T-helper 2 cell (primary cell): ENCODE measurements at places on chromosomes 2 and 18.

DNA sequence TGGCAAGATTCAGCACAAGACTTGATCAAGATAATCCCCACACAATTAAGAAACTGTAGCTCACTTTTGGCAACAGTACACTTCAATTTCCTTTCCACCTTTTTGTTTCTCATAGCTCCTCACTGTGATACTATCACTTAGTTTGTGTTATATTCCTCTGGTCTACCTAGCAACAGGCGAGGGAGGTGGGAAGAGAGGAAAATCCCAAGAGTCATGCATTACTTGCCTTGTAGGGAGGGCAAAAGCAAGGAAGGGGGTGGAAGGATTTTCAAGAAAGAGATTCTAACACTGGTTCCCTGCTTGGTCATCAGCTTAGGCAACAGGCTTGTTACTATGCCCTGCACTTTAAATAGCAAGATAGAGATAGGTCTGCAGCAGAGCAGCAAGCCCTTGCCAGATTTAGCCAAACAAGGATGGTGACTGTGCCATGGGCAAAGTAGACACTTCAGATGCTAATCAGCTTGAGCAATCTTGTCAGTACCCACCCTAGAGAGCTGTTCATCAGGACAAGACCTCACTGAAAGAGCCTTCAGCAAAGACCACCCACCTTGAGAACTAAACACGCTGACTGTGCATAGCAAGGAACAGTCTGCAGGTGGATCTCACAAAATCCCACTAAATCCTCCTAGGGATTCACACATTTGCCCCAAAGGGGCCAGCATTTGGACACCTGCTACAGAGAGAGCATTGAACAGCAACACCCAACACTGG, 134.6 kb downstream of the MBD2 start:
- peak; percentile 37 for DNase-seq

- DNase-seq: no peak
These were observed 302.3 kb upstream of the UBE2E3 start for GRCh38 chr2:180677930-180678624.

GRCh38 chr2:58631986-58632385, 390.9 kb upstream of the FANCL start:
- DNase-seq: no peak

GRCh38 chr18:64091526-64091925, 57.4 kb downstream of the LINC00305 start:
- DNase-seq: no peak

DNA sequence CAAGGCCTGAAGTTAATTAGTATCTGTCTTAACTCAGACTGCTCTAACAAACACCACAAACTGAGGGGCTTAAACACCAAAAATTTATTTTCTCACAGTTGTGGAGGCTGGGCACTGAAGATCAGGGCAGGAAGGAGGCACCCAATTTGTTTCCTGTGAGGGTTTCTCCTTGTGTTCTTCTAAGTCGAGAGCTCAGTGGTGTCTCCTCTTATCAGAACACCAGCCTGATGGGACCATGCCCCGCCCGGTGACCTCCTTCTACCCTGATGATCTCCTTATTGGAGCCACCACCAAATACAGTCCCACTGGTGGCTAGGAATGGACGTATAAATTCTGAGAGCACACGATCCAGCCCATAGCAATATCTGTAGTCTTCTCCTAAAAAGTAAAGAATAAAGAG, 20.5 kb downstream of the TMEM18 start:
- DNase-seq: no peak

GRCh38 chr2:191069606-191070005, 55.6 kb upstream of the STAT1 start:
- no peak for DNase-seq

GRCh38 chr18:45050712-45051601, 370.3 kb downstream of the SETBP1 start:
- DNase-seq: no peak

- DNase-seq: no peak
These were observed 215.4 kb downstream of the CMPK2 start for GRCh38 chr2:6650311-6650710.

GRCh38 chr2:191556463-191556862, 121.5 kb upstream of the NABP1 start:
- no peak for DNase-seq

DNA sequence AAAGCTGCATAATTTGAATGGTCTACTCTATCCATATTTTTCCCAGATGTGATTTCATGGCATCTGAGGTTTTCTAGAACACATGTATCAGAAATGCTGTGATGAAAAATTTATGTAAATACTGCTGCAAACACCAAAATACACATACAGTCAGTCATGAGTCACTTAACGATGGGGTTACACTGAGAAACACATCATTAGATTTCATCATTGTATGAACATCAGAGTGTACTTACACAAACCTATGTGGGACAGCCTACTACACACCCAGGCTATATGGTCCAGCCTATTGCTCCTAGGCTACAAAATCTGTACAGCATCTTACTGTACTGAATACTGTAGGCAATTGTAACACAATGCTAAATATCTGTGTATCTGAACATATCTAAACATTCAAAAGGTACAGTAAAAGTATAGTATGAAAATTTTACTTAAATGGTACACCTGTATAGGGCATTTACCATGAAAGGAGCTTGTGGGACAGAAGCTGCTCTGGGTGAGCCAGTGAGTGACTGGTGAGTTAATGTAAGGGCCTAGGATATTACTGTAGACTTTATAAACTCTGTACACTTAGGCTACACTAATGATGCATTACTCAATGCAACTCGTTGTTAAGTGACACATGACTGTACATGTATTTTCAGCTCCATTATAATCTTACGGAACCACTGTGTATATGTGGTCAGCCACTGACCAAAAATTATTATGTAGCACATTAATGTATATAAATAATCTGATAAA, 33.5 kb downstream of the PNO1 start:
- DNase-seq: peak; percentile 20

GRCh38 chr18:27713037-27713737, 463.7 kb downstream of the CDH2 start:
- DNase-seq: no peak

GRCh38 chr2:196915507-196916189, 10.9 kb downstream of the PGAP1 start:
- DNase-seq: no peak

GRCh38 chr2:102724553-102724952, 37.3 kb upstream of the TMEM182 start:
- no peak for DNase-seq

DNA sequence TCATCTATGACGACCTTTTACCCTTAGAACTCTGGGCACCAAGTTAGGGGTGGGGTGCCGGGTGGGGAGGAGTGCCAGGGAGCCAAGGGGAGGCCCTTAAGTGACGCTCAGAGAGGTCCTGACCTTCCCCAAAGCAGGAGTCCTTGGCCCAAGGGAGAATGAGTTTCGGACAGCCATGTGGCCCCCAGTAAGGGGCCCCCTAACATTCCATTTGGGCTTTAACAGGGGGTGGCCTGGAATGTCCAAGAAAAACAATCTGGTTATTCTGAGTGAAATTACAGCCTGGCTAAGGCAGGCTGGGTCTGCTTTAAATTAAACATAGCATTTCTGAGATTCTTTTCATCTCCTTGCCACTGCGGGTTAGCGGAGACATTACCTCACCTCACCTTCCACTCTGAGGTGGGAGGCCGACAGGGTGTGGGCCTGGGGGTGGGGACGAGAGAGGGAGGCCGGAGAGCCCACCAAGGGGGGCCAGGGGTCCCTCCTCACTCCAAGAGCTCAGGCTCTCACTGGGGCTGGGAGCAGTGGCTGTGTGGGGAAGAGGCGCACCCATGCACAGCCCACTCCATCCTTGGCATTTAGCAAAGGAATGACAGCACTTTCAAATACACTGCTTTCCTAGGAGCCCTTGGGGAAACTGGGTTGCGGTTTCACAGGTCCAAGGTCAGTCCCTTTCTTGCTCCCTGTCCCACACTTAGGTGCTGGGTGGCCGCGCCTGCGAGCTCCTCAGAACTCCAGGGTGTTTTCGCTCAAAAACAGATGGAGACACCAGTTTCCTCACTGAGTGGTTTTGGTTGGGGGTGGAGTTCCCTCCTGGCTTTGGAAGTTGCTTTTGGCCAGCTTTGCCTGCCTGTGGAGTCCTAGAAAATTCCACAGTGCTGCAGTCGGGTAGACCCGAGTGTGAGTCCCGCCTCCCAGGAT, 107.4 kb downstream of the POLR1A start:
- no peak for DNase-seq

DNA sequence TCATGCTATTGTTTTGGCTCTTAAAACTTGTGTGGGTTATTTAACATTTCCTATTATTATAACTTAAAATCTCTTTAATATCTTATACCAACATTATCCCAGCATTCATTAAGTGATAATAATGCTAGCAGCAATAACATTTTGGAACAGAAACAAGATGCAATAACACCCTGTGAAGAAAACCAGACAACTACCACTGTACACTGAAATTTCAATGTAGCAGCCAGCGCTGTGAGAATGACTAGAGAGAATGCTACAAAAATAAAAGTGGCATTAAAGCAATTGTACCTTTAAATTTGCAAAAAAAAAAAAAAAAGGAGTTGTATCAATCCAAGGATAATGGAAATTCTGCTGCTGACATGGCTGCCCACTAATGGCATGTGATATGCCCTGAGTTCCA, 269.9 kb downstream of the TTC32 start:
- no peak for DNase-seq

GRCh38 chr18:63258749-63259566, 60.6 kb downstream of the BCL2 start:
- DNase-seq: no peak

GRCh38 chr18:76055578-76055977, 439.5 kb downstream of the ZNF516 start:
- no peak for DNase-seq

DNA sequence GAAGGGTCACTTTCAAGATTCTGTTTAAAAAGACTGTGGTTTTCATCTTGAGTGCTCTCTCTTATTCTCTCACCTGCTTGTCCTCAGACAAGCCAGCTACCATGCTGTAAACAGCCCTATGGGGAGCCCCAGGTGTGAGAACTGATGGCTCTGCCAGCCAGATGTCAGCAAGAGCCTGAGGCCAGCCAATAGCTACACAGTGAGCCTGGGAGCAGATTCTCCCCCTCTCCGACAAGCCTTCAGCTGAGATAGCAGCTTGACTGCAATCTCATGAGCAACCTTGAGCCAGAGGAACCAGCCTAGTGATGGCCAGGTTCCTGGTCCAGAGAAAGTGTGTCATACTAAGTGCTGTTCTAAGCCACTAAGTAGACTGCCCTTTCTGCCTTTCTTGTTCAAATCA, 272.1 kb downstream of the NAPG start:
- no peak for DNase-seq

GRCh38 chr18:75854808-75855207, 427.3 kb upstream of the SMIM21 start:
- DNase-seq: no peak

DNA sequence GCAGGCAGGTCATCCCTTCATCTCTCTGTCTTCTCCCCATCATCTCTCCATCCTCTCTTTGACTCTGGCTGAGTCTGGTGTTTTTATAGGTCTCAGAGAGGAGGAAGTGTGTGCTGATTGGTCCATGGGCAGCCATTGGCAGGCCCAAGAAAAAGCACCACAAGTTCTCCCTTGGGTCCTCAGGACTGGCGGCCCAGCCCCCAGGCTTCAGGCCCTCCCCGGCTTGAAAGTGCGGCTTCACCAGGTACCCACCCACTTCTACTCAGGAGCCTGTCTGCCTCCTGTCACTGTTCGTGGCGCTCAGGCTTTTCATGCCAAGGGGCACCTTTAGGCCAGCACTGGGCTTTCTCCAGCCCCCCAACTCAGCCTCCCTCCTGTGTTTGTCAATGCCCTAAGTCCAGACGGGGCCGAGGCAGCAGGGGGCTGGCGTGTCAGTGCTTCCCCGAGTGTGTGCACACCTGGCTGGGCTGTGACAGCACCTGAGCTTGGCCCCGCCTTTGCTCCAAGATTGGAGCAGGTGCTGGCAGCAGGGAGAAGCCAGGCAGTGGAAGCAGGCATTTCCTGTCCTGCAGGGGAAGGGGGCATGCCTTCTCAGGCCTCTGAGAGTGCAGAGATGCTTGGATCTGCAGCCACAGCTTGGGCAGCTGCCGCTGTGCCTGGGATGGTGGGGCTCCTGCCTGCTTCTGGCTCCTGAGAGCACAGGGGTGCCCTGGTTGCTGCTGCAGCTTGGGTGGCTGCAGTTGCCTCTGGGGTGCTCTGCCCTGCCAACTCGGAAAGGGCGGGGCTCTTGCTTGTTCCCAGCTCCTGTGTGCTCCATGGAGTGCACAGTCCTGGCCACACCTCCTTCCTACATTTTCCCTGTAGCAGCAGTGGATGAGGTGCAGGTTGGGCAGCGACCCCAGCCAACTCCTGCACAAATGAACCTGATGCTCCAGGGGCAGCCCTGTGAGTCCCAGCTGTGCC, 34.1 kb downstream of the FBXO48 start:
- no peak for DNase-seq

- DNase-seq: no peak
These were observed 82.6 kb downstream of the HDAC4 start for GRCh38 chr2:239318151-239318611.

DNA sequence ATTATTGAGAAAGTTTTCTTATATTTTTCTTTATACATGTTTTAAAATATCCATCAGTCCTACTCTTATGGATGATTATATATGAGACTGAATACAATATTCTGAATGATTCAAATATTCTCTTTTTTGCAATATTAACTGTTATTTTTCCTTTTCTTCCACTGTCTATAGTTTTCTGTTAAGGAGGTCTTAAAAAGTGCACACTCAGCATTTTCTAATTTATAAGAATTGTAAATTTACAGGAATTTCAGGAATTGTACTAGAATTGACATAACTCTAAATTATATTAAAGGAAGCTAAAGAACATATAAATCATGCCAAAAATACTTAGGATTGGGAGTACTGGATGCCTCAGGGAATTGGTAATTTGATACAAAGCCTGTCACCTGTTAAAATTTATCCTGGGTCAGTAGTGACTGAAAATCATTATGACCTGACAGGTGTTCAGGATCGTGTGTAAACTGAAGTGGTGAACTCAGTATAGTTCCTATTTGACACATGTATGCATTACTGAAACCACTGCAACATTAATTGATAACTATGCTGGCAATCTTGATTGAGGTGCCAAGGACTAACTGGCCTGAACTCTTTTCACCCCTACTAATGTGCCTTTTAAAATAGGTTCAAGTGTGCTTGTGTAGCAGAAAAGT, 30.4 kb downstream of the MSTN start:
- DNase-seq: no peak

DNA sequence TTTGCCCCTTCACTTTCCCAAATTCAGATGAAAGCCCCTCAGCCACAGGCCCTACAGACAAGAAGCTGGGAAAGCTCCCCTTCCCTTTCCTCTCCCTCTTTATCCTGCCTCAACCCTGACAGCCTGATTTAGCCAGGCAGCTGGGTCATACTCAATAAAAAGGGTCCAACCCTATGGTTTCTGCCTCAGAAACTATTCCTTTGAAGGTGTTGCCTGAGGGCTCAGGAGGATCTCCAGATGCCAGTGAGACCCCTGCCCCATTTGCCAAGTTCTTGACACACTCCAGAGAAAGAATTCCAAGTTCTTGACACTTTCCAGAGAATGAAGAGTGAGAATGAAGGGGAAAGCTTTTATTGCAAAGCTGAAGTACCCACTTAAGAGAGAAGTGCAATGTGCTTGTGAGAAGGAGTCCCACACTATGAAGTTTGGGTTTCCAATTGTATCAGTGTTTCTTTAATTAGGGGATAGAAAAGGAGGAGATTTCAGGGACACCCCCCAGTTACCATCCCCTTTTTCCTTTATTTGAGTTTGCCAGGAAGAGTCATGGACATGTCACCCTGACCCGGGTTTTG, 576.2 kb downstream of the METTL4 start:
- DNase-seq: no peak
